ENCODE measurements at places on chromosomes 4 and X.

GRCh38 chrX:72569786-72570185 is 2.9 kb downstream of the HDAC8 start:
- no peak for DNase-seq

GRCh38 chr4:13980317-13981310 is 353.1 kb upstream of the BOD1L1 start:
- DNase-seq: peak; percentile 89

DNA sequence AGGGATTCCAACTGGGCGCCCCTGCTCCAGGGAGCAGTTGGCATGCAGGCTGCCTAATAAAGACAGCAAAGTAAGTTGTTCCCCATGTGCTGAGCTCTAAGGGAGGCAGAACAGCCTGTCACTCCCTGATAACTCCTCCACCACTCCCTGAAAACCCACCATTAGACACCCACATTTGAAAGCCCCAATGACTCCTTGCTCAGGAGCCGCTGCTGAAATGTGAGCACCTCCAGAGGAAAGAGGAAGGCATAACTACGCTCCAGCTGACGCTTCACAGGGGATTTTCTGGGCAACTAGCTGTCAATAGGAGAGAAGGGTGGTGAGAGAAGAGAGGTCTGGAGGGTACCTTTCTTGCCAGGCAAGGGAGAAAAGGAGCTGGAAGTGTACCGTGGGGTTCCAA is 62.5 kb downstream of the NPY1R start:
- no peak for DNase-seq

DNA sequence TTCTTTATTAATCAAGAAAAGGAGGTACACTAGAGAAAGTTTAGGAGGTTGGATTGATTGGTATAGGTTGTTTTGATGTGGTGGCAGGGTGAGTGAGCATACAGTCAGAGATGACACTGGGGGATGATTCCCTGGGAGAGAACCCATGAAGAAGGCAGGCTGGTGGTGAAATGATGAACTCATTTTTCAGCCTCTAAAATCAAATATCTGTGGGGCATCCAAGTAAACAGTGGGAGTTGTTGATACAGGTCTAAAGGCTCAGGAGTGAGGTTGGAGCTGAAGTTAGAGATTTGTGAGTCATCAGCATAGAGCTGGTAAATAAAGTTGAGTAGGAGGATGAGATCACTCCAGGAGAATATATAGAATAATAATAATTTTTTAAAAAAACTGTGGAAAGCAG is 10.0 kb upstream of the AP1S2 start:
- no peak for DNase-seq

- DNase-seq: no peak
Observed at GRCh38 chr4:75922588-75922987, 18.2 kb downstream of the NAAA start.

- DNase-seq: no peak
Observed at GRCh38 chr4:185998791-185999190, 70.2 kb upstream of the TLR3 start.

DNA sequence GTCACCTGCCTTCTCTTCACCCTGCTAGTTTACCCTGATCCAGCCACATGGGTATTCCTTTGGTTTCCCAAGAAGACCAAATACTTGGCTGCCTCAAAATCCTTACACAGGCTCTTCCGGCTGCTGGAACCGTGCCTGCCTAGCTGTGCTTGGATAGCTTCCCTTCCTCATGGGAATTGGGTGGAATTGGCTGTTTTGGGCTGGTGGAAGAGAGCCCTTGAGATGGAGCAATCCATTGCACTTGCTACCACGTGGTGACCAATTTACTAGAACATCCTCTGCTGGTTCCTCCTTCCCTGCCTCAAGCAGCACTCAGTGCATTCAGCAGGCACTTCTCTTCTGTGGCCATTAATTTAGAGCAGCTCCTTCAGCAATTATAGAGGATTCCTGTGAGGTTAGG is 119.3 kb upstream of the AP1S2 start:
- DNase-seq: peak; percentile 5

- no peak for DNase-seq
Observed at GRCh38 chr4:7845493-7846128, 94.0 kb downstream of the AFAP1 start.

DNA sequence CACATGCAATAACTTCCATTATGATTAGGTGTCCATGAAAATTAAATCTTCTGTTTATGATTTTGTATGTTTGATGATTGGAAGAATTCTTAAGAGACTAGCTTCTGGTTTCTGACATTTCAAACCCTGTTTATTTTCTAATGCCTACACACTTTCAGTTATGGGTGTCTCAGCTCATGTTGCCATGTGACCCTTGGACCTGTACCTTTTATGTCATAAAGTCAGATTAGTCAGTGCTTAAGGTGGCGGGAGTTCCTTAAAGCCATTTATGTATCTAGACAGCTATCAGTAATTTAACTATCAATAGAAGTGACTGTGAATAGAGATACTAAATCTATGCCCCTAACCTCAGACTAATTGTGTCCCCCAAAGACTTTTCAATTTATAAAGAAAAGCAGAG is 155.6 kb downstream of the GBA3 start:
- DNase-seq: no peak

DNA sequence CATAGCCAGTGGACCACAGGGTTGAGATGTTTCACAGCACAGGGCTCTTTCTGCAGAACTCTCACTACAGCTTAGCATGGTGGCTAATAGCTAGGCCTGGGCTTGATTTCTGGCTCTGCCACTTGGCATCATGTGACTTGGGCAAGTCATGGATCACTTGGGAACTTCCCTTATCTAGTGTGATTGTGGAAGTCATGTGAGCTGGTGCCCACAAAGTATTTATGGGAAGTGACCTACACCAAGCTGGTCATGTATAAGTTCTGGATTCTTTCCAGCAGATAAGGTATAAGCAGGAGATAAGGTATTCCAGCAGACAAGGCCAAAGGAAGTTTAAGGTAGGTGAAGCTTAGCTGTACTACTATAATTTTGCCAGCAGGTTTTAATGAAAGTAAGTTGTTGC is 61.0 kb downstream of the REELD1 start:
- no peak for DNase-seq

DNA sequence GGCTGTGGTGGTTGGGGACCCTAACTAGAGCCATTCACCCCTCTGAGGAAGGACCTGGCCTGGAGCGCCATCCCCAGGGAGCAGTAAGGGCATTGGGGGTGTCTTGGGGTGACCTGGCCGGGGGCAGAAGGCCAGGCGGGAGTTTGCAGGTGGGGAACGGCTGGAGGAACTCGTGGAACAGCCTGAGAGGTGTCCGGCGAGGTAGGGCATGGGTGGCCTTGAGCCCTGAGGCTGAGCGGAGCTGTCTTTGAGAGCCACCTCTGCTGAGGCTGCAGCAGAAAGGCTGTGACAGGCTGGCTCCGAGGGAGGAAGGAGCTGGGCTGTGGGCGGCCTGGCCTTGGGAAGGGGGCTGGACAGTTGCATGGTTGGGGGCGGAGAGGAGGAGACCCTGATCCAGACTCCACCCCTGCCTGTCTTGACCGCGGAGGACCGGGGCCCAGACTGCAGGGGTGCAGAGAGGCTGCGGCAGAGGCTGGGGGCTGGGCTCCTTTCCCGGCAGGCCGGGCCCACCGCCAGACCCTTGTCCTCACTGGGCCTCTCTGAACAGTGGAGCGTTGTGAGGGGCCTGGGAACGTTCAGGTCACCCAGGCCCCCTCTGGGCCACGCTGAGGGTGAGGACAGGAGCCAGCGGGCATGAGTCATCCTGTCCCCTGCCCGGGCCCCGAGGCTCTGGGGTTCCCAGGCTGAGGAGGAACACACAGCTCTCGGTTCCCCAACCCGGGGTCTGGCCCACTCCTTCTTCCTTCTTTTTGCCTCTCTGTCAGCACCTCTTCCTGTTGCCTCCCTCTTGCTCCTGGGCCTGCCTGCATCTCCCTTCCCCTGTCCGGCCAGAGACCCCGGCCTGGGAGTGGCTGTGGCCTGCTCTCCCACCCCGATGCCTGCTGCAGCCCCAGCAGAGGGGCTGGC is 8.1 kb downstream of the SH3BP2 start:
- peak; percentile 62 for DNase-seq

DNA sequence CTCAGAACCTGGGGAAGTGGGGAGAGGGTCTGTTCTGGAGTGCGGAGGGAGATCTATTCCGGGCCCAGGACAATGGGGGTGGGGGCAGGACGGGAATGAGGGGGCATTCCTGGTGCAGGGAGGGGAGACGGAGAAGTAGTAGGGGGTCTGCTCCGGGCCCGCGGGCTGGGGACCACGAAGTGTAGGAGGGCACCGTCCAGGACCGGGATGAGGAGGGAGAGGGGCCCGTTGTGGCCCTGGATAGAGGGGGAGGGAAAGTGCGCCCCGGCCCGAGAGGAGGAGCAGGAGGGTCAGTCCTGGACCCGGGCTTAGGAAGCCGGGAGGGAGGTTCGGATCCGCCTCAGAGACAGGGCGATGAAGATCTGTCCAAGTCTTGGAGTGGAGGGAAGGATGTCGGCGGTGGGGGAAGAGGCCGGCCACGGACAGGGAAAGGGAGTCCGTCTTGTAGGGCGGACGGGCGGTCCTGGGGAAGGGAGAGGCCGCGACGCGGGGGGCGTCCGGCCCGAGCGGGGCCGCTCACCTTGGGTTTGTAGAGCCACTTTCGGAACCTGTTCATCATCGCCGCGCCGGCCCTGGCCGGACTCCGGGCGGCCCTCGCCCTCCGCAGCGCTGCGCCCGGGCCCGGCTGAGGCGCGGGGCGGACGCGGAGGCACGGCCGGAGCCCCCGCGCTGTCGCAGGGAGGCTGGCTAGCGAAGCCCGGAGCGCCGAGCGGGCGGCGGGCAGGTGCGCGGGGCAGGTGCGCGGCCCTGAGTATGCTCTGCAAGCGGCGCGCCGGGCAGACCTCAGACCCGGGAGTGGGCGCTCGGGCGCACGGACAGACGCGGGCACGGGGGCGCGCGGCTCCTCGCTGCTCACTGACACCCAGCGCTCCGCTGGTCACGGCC is at the start of gene ZFYVE28:
TSS of gene ZFYVE28 (minus strand) at position 881 of the 885 bp plus-strand sequence. CDS start at position 559, 322 bp downstream.
- no peak for DNase-seq

DNA sequence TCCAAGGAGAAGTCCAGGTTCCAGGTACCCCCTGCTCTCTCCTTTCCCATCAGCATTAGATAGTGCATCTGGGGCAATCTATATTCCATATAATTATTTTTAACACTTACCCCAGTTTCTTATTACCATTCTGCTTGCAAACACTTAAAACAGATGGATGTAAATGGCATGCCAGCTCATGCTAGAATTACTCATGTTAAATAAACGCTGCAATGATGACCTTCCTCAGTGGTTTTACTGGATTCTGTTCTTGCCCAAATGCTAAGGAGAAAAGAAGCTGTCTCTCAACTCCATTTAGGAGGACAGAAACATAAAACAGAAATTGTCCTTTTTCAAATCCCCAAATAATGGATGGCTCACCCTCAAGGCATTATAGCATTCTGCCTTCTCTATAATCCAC is 161.1 kb downstream of the NLGN4X start:
- no peak for DNase-seq

DNA sequence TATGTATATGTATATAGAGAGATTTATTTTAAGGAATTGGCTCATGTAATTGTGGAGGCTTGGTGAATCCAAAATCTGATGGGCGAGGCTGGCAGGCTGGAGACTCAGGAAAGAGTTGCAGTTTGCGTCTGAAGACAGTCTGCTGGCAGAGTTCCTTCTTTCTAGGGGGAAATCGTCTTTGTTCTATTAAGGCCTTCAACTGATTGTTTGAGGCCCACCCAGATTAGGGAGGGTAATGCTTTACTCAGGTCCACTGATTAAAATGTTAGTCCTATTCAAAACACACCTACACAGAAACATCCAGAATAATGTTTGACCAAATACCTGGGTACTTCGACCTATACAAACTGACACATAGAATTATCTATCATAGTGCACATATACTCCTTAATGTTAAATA is 149.5 kb downstream of the NAA11 start:
- DNase-seq: no peak
